ENCODE measurements at places on chromosomes 7 and 10.

- DNase-seq, result no peak
Observed at GRCh38 chr7:100077205-100077604, 4.3 kb downstream of the ZNF3 start.

GRCh38 chr7:21544303-21544656 is 1.4 kb downstream of the DNAH11 start:
- no peak for DNase-seq

DNA sequence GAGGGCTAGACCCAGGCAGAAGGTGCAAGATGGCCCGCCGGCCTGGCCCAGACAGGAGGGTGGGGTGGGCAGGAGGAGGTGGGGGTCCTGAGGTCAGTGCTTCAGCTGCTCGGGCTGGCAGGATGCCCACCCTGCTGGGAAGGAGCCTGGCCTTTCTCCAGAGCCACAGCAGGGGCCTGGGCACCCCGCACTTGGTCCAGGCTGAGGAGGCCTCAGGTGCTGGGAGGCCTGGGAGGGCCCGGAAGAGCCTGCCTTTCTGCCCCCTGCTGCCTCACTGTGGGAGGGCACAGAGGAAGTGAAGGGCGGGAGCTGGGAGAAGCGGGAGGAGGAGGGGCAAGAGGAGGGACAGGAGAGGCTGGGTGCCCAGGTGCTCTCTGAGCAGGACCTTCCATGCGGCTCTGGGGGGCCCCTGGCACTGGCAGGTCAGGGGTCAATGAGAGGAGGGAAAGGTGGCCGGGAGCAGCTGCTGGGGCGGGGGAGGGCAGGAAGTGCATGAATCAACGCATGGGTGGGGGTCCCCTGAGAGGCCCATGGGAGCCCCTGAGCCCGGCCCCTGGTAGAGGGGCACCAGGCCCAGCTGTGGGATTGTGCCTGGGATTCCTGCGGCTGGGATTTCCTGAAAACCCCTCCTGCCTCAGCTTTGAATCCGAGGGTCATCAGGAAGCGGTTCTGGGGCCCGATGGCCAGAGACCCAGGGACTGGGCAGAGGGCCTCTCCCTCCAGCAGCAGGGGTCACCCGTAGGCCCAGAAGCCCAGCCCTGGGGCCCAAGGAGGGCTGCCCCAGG is 49.9 kb downstream of the PWWP2B start:
- no peak for DNase-seq

- no peak for DNase-seq
Observed at GRCh38 chr7:15967551-15967950, 281.1 kb upstream of the MEOX2 start.

Data from fibroblast of the conjunctiva (primary cell).